Activated CD4-positive, alpha-beta T cell treated with anti-CD3 and anti-CD28 coated beads for 48 hours (primary cell): ENCODE measurements at places on chromosomes 16 and 17.
A peak's percentile ranks its signal among the peaks of the same experiment; 100 is the strongest.

- no peak for DNase-seq
Observed at GRCh38 chr17:66767154-66767933, 67.6 kb upstream of the CACNG5 start.

DNA sequence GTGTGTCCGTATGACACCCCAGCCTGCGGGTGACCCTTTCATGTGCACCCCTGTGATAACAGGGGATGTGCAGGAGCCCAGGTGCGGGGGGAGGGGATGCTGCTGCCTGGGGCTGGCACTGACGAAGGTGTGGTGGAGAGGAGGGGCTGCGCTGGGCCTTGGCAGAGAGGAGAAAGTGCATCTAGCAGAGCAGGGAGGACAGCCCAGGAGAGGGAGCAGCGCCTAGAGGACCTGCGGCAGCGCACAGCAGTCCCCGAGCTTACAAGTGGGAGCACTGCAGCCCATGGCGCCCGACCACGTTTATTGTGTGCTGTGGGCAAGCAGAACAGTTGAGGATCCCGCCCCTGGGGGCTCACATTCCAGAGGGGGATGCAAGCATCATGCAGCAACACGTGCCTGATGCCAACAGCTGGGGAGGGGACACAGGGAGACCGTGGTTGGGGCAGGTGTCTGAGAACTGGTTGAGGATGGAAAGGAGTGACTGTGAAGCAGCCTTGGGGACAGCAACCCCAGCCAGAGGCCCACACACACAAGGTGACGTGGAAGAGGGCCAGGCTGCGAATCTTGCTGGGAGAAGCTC, 10.9 kb upstream of the SLC7A5 start:
- no peak for DNase-seq

DNA sequence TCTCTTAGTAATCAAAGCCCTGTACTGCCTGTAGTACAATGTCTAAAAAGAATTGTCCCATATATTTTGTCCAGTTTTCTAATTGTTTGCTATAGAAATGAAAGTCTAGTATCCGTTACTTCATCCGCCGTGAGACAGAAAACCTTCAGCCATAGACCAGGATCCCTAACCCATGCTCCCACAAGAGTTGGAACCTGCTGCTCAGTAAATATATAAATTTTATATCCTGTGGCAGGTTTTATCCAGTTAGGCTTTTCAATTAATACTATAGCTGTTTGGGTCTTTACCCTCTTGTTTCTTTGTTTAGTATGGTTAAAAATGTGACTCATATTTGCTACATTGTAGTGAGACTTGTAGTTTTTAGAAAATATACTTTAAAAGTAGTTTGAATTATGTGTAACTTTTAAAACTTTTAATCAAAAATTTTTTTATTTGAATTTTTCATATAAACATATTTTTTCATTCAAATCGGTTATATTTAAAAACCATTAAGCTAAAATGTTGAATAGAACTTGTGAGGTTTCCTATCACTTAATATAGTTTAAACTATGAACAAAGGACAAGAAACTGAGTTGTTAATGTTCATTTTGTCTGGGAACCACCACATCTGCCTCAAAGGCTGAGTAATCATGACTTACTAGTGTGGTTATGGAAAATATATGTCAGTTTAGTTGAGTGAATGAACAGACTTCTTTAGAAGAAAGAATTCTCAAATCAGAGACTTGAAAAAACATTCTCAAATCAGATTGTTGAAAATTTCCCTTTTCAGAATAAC, 54.8 kb downstream of the VMP1 start:
- DNase-seq: no peak

GRCh38 chr16:55003916-55004315, 73.3 kb downstream of the IRX5 start:
- DNase-seq: no peak

- no peak for DNase-seq
Observed at GRCh38 chr16:30559690-30560089, 1.5 kb upstream of the ZNF764 start.

DNA sequence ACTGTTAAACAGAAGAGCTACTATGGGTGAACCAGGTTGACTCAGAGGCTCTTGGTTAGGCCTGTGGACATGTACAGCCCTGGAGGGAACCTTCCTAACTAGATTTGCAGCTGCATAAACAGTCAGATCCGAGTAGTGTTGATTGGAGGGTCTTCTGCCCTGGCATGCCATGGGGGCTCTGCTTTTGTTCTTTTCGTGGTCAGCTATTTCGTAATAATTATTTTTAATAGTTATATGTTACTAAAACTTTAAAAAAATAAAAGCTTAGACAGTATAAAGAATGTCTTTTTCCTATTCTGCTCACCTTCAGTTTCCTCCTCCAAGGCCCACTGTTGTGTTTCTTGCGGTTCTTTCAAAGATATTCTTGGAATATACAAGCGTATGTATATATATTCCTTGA, 67.4 kb upstream of the CLEC18A start:
- no peak for DNase-seq

GRCh38 chr17:82582213-82582612, 62.7 kb downstream of the FOXK2 start:
- no peak for DNase-seq

DNA sequence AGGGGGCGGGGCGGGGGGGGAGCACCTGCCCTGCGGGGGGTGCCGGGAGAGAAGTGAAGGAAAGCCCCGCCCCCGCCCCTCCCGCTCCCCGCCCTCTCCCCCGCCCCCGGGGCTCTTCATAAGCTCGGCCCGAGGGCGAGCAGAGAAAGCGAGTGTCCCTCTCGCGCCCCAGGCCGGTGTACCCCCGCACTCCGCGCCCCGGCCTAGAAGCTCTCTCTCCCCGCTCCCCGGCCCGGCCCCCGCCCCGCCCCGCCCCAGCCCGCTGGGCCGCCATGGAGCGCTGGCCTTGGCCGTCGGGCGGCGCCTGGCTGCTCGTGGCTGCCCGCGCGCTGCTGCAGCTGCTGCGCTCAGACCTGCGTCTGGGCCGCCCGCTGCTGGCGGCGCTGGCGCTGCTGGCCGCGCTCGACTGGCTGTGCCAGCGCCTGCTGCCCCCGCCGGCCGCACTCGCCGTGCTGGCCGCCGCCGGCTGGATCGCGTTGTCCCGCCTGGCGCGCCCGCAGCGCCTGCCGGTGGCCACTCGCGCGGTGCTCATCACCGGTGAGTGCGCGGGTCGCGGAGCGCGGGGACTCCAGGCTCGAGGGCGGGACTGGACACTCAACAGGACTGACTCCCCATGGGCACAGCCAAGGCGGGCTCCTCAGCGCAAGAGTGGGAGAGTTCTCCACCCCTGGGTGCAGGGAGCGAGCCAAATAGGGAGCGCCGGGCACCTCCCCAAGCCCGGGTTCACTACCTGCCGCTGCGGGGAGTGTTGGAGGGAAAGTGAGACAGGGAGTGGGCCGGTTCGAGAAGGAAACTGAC, at the start of gene HSD11B2:
Gene HSD11B2, plus strand, starts transcription at position 145 of the 798 bp plus-strand sequence. Its CDS starts 128 bp downstream, at position 273.
- peak; percentile 22 for DNase-seq

GRCh38 chr17:74201250-74201649, 2.2 kb upstream of the RPL38 start:
- DNase-seq: no peak

DNA sequence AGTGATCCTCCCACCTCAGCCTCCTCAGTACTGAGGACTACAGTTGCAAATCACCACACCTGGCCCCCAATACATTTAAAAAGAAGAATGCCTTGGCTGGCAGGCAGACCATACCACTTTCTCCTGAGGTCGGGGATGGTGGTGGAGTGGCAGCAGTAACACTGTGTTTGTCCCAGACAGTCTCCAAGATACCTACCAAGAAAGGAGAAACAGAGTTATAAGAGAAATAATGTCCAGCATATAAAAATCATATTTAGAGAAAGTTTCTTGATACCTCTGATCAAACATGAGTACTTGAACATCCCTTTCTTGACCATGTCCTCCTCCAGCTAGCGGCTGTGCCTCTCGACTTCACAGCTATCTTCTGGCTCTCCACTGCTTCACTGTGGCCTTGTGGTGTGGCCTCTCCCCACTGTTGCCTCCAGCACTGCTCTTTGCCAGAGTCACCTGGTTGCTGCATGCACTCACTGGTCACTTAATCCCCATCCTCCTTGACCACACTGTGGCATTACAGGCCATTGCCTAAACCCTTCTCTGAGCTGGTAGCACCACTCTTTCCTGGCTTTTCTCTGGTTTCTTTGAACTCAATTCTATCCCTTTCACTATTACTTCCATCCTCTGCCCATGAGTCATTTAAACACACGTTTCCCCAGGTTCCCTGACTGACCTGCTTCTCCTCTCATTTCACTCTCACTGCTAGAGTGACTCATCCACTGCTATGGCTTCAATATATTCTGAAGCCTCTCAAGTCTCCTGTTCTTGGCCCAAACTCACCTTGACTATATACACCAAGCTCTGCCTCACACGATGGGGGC, 45.2 kb downstream of the XPO6 start:
- DNase-seq: peak; percentile 43

GRCh38 chr17:64457156-64457555, 8.2 kb downstream of the MILR1 start:
- no peak for DNase-seq

GRCh38 chr17:64126918-64127317, 3.0 kb downstream of the ERN1 start:
- no peak for DNase-seq
